Activated CD4-positive, alpha-beta T cell treated with anti-CD3 and anti-CD28 coated beads for 48 hours (primary cell): ENCODE measurements at places on chromosomes 3 and 15.
A peak's percentile ranks its signal among the peaks of the same experiment; 100 is the strongest.

GRCh38 chr15:90142216-90143165 is 40.2 kb upstream of the IDH2 start:
- peak; percentile 56 for DNase-seq

GRCh38 chr15:65960586-65960985 is 91.3 kb downstream of the RAB11A start:
- DNase-seq: no peak

DNA sequence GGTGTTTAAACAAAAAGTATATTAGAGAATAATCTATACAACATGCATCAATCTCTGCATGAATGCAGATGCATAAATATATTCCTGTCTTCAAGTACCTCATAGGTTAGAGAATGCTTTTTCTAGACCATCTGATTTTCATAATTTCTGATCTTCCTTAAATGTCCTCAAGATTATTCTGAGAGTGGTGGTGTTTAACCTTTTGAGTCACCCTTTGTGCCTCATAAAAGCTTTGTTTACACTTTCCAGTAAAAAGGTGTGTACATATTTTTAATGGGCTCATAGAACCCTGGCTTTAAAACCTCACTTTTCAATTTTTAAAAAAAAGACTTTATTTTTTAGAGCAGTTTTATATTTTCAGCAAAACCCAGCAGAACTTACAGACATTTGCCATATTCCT is 41.0 kb upstream of the ABHD10 start:
- no peak for DNase-seq

GRCh38 chr15:43493703-43494472 is 932 bp upstream of the TP53BP1 start:
- DNase-seq: no peak

GRCh38 chr3:178623666-178624255 is 87.5 kb downstream of the KCNMB2 start:
- no peak for DNase-seq

DNA sequence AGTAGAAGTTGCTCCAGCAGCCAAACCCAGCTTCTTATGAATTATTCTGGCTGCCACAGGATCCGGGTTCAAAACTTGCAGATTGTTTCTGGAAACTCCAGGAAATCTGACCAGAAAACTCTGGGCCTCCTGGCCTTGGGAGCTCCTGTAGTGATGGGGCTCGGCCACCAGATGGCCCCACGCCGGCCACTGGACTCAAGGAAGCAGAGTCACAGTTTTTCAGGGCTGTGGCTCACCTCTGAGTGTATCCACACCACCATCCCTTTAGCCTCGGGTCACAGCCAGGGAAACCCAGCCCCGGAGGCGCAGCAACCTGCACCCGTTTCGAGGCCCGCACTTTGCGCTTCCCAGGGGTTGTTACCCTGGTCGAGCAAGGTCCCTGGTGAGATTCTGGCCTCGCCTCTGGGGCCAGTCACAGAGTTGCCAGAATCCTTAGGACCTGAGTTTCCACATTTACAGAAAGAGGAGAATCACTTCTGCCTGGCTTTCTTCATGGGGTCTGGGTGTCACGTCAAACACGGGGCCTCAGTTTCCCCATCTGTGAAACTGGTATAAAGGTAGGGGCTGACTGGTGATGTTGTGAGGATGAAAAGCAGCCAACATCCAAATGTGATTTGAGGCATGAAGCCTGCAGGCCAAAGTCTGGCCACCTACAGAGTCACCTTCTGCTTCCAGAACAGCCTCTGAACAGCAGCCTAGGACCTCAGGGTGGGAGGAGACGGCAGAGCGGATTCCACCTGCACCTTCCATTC is 53.5 kb upstream of the LCTL start:
- peak; percentile 67 for DNase-seq

DNA sequence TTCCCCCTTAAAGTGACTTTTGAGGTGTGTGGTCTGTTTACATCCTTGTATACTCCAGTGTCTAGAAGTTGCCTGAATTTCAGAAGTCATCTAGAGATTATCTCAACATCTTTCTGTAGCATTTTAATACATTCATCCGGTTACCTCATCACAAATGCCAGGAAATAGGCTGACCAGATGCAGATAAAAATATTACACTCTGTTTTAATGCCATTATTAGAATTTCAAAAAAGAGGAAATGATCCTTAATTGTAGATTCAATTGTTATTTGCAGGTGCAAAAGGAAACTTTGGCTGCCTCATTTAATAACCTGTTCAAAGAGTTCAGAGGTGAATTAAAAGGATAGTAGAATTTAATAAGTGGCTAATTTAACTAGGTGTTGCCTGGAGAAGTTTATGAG is 290.9 kb downstream of the C3orf38 start:
- no peak for DNase-seq

- DNase-seq: no peak
Observed at GRCh38 chr15:101255615-101256241, 3.9 kb upstream of the CHSY1 start.

DNA sequence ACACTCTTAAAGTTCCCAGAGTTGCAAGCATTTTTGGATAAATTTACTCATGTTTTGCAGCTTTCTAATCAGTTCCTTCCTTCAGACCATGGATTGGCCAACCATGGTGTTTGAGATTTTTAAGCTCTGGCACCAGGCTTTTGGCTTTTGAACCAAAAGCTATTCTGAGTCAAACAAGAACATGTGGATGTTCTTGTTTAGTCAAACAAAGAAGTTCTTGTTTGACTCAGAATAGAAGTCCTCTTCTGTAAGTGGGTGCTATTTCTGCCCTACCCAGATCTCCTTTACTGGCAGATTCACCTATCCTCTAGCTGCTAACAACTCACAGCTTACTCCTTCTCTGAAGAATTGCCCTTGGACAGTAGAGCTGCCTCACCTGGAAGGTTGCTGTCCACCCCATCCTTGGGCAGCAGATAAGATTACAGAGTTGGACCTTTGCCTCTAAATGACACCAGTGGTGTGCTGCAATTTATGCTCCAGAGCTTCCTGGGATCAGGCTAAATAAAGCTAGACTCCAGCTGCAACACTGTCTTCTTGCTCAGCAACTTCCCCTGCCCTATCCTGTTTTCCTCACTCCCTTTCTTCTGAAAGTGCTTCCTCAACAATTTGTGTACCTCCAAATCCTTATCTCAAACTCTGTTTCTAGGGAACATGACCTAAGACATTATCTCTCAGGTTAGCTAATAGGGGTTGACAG is 65.6 kb downstream of the COL6A6 start:
- DNase-seq: no peak

DNA sequence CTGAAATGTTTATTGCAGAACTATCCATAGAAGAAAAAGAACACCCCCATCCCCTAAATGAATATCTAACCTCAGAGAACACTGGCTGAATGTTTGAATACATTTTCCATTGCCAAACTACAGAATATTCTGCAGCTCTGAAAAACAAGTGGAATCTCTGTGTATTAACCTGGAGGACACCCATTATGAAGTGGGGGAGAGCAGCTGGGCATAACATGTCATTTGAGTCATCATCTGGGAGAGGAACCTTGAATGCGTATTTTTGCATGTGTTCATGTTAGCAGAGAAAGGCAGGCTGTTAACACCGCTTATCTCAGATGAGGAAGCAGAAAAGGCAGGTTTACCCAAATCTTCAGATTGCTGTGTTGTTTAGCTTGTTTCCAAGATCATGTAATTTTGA is 31.5 kb downstream of the ESYT3 start:
- no peak for DNase-seq

GRCh38 chr3:130609166-130609979 is 92.4 kb downstream of the COL6A6 start:
- no peak for DNase-seq

- no peak for DNase-seq
Observed at GRCh38 chr15:60424006-60424405, 26.2 kb upstream of the ANXA2 start.

GRCh38 chr3:191119415-191120295 is 79.4 kb upstream of the OSTN start:
- DNase-seq: no peak

DNA sequence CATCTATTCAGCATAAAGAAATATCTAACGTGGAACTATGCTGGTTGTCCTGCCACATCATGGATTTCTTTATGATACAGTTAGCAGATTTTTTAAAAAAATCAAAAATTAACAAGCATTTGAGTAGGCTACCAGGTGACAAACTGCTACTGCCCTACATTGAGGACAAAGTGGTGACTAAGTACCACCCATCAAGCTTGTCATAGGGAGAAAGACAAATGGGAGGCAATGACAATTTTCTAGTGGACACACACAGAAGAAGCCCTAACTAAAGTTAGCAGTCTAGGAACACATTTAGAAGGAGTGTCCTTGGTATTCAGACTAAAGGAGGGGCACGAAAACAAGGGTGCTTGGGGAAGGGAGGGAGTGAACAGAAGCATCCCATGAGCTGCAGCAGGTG is 131.2 kb downstream of the TBL1XR1 start:
- DNase-seq: no peak

DNA sequence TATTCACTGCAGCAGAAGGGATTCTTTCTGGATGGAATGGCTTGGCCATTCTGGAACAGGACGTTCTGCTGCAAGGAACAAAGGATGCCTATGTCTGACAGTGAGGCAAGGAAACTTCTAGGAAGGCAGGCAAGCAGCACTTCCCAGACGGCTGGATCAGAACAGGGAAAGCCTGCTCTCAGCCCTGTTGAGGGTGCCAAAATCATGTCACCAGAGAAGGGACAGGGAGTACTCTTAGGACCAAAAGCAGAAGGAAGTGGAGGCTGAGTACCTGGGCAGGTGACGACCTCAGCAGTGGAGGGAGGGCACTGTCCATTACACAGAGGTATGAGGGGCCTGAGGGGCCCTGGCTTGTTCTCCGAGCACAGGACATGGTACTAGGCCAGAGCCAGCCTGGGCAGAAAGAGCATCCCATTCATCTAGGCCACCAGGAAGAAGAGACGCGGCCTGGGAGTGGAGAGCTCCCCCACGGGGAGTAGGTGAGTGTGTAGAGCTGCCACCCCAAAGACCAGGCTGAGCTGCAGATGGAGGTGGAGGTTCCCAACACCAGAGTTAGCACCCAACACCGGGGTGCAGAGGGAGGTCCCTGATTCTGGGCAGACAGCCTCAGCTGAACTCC is 9.6 kb downstream of the KLF15 start:
- no peak for DNase-seq

GRCh38 chr15:80946576-80946975 is 43.0 kb downstream of the MESD start:
- no peak for DNase-seq

DNA sequence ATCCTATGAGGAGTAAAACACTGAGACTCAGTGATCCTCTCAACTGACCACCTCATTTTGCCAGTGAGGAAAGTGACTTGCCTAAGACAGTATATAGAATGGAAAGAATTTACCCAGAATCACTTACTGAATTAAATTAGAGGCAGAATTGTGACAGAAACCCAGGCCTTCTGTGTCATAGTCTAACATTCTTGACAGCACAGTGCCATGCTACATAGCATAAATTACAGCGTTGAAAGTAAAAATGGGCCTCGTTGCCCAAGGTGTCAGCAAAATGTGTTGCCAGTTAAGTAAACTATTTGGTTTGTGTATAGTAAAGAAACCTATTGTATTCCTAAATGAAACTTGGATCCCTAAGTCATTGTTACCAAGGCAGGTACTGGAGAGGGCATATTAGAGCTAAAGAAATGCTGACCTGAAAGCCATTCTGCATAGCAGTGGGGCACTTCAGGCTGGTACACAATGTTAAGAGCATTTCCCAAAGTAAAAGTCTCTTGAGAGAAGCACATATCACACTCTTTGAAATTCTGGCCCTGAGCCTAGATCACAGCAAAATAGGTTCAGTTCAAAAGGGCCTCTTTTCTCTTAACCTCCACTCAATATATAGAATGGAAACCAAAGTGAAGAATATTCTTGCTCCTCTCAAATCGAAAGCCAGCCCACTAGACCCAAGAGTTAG is 53.8 kb downstream of the HMG20A start:
- no peak for DNase-seq

GRCh38 chr15:36183201-36183600 is 396.2 kb upstream of the CDIN1 start:
- DNase-seq: no peak

DNA sequence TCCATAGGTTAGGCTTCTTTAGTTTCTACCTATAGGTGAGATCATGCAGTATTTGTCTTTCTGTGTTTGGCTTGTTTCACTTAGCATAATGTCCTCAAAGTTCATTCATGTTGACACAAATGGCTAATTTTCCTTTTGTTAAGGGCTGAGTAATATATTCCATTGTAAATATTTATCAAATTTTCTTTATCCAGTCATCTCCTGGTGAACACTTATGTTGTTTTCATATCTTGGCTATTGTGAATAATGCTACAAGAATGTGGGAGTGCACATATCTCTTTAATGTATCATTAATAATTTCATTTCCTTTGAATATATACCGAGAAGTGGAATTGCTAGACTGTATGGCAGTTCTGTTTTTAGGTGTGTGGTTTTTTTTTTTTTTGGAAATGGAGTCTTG is 250.9 kb upstream of the SEMA6D start:
- no peak for DNase-seq

- no peak for DNase-seq
Observed at GRCh38 chr3:181578743-181579142, 133.0 kb upstream of the SOX2 start.

GRCh38 chr3:170869645-170870593 is at the start of gene RPL22L1:
Gene RPL22L1 (minus strand): TSS chr3:170870195. CDS start chr3:170870167, 28 bp downstream.
- peak; percentile 95 for DNase-seq

- no peak for DNase-seq
Observed at GRCh38 chr3:120566243-120566975, 29.7 kb upstream of the NDUFB4 start.

GRCh38 chr3:45109771-45110508 is 36.2 kb downstream of the CDCP1 start:
- DNase-seq: peak; percentile 48

DNA sequence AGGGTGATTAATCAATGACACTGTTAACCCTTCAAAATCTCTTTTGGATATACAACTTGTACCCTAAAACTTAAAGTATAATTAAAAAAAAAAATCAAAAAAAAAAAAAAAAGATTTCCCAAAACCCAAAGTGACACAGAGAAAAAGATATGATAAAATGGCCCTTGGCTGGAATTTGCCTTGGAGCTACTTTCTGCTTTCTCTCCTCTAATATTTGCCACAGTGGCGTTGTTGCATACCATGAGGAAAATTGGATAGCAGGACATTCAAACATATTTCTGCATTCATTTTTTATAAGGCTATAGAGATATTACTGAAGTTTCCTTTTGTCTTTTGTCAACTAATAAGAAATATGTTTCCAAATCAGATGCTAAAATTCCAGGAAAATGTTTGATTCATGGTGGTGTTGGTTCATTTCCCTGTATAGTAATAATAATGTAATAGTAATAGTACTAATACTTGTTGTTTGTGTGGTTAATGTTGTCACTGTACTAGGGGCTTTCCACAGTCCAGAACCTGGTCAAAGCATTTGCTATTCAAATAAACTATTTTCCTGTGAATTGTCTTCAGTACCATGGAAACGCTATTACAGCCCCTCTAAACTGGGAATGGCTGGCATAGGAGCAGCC is 441.3 kb upstream of the THBS1 start:
- DNase-seq: no peak

DNA sequence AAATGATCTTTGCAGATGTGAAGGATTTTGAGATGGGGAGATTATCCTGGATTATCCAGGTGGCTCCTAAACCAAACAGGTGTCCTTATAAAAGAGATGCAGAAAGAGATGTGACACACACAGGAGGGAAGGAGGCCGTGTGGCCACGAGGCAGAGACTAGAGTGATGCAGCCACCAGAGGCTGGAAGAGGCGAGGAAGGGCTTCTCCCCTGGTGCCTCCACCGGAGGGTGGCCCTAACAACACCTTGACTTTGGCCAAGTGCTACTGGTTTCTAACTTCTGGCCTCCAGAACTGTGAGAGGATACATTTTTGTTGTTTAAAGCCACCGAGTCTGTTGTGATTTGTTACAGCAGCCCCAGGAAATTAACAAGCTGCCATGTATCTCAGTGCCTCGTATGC is 127.1 kb downstream of the ASB7 start:
- no peak for DNase-seq
